ENCODE measurements at places on chromosomes 5 and 9.

- DNase-seq = no peak
Measured at GRCh38 chr9:104903609-104904008, 24.3 kb downstream of the ABCA1 start.

- no peak for DNase-seq
Measured at GRCh38 chr5:55671975-55672374, 40.1 kb downstream of the SLC38A9 start.

GRCh38 chr9:14369011-14369410 is 55.1 kb upstream of the NFIB start:
- no peak for DNase-seq

GRCh38 chr9:75960551-75960950 is 70.1 kb downstream of the PCSK5 start:
- no peak for DNase-seq

- no peak for DNase-seq
Measured at GRCh38 chr9:89739916-89740315, 135.1 kb downstream of the GADD45G start.

- no peak for DNase-seq
Measured at GRCh38 chr9:113949571-113950078, 73.5 kb downstream of the ZNF618 start.

GRCh38 chr5:83222906-83223305 is 145.6 kb downstream of the XRCC4 start:
- no peak for DNase-seq

DNA sequence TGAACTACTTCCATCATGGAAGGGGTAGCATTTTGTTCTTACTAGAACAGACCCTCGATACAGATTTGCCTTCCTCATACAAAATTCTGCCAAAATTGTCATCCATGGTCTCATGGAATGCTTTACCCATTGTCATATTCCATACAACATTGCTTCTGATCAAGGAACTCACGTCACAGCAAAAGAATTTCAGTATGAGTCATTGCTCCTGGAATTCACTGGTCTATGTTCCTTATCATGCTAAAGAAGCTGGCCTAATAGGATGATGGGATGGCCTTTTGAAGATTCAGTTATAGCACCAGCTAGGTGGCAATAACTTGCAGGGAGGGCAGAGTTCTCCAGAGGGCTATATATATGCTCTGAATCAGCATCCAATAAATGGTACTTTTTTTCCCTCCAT is 18.2 kb upstream of the FNIP1 start:
- no peak for DNase-seq

DNA sequence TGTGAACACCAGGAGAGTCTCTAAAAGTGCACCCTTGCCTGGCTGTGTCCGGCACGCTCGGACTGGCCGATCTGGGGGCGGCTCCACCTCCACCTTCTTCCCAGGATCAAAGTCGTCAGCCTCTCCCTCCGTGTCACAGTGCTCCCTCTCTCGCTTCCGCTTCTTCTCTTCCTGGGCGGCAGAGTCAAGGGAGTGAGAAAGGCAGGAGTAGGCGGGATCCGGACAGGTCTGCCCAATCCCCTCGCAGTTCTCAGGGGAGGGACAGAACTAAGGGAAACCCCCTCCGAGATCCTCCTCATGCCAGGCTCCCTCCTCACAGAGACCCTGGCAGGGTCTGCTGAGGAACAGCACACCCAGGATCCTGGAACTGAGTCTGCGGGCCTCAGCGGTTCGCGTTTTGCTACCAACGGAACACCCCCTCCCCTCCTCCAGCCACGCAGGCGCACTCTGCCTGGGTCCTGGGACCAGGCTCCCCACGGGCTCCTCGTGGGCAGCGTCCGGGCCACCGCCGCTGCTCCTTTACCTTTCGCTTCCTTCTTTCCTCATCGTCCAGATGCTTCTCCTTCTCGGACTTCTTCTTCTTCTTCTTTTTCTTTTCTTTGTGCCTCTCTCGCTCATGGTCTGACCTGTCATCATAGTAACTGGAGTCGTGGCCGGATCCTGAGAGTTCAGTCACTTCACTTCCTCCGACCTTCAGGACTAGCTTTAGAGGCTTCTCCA is 1.3 kb downstream of the BRD9 start:
- DNase-seq = no peak

- DNase-seq = no peak
Measured at GRCh38 chr9:94638335-94639060, 820 bp downstream of the FBP1 start.

DNA sequence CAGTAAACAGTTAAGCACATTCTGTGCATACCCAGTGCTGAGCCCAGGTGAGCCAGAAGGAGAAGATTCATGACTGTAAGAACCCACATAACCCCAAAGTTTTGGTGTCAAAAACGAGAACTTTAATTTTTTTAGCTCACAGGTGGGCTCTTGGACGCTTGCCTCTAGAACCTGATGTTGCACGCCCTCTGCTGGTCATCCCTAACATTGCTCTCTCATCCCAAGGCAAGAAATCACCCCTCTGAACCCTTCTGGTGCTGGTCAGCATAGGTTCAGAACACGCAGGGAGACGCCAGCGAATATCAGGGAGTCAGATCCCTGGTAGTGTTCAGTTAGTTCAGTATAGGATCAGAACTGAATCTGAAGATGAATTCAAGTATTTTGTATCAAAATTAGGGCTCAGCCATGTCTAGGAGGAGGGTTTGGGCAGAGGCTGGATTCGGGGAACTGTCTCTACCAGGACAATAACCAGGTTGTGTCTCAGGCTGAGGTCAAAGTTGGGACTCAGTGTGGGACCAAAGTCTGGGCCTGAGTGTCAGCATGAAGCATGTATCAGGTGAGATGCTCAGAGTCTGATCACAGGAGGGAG is 4.1 kb upstream of the DNAJB5 start:
- no peak for DNase-seq

DNA sequence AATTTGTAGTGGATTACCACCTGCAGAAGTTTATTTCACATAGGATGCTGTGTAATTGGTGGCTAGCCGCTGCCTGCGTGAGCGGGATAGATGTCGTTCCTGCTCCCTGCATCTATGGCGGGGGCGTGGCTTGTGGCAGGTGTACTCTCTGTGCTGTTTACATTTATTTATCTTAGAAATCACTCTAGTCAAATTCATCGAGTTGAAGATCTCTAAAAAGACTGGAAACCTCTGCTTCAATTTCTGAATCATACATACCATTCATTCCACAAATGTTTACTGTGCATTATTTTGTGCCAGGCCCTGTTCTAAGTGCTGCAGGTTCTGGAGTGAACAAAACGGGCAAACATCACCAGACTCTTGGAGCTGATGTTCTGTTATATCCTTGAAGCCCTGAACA is 11.9 kb downstream of the ROPN1L start:
- no peak for DNase-seq

DNA sequence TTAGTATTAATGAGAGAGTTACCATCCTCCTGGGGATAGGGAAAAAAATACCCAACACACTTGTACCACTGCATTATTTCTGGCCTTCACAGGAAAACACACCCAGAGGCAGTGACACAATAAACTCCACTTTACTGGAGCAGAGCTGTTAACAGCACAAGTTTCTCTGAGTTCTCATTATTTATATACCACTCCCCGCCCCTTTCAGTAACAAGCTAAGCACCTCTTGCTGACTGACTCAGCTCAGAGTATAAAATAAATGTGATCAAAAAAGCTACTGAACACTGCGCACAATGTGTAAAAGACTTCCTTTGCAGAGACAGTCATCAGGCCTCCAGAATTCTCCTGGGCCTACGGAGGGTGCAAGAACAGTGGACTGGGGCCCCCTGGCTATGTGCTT is 21.6 kb downstream of the KLF9 start:
- no peak for DNase-seq

- no peak for DNase-seq
Measured at GRCh38 chr5:173793648-173794548, 94.3 kb upstream of the CPEB4 start.

- no peak for DNase-seq
Measured at GRCh38 chr5:8813180-8813579, 732.7 kb downstream of the SEMA5A start.

DNA sequence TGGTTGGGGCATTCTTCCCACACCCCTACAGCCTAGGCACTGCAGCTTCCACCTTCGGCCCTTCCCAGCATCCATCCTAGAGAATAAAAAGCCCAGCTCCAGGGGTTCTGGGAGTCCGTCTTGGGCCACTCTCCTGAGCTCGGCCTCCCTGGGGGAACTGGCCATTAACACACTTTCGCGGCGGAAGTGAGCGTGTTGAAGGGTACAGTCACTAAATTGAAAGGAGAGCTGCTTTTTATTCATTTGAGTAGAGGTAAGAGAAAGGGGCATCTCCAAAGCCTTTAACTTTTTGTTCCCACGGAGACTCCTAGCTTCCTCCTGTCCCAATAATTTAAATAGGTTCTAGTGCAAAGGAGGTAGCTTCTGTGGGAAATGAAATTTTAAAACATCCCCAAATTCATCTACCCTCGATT is 31.0 kb upstream of the NFIB start:
- no peak for DNase-seq

GRCh38 chr5:20958641-20959040 is 970.6 kb upstream of the CDH18 start:
- DNase-seq = no peak

DNA sequence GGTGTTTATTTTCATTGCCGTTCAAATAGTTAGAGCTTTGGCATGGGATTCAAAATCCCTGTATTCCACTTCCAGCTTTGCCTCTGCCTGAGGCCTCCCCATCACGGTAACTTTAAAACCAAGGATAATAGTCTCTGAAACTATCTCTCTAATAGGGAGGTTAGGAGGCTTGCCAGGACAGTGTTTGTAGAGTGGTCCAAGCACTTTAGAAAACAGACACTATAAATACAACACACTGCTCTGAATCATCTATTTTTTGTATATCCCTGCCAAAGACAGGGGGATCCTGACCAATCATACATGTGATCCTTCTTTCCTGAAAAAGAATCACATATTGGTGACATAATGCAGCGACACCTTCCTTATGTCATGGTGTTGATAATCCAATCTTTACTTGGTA is 326.8 kb downstream of the BNC2 start:
- no peak for DNase-seq

- DNase-seq = no peak
Measured at GRCh38 chr9:18855656-18856055, 177.4 kb downstream of the SAXO1 start.

- DNase-seq = no peak
Measured at GRCh38 chr5:139747583-139748504, 47.8 kb upstream of the PSD2 start.

DNA sequence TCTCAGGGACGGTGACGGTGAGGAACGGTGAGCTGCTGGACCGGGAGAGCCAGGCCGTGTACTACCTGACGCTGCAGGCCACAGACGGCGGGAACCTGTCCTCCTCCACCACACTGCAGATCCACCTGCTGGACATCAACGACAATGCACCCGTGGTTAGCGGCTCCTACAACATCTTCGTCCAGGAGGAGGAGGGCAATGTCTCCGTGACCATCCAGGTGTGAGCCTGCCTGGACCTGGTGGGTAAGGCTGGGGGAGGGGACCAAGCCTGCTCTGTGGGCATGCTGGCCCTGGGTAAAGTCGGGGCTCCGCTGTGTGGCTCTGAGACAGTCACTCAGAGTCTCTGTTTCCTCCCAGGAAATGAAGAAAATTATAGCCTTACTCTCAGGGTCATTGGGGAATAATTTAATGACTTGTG is 29.3 kb downstream of the CDHR2 start:
- DNase-seq = no peak

GRCh38 chr5:94347130-94347529 is 271.3 kb downstream of the KIAA0825 start:
- no peak for DNase-seq

DNA sequence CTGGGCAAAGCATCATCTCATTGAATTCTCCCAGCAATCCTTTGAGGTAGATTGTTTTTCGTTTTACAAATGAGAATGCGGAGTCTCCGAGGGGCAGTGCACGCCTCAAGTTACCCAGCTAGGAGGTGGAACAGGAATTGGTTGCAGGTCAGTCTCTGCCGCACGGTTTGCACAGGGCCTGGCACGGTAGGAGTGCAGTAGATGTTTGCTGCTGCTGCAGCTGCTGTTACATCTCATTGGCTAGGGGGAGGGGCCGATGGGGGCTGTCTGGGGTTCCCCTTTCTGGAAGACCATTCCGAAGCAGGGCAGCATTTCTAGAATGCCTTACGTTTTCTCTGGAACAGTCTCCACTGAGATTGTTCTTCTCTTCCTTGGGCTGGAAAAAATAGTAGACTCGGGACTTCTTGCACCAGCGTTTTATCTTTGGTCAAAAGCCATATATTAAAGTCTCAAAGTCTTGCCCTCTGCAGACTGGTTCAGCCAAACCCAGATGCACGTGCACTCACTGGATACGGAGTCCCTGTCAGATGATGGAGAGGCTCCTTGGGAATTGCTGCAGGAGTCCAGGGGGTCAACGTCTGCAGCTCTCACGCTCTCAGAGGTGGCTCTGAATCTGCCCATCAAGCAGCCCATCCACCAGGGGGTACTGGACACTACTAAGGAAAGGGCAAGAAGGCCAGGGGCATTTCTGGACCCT is 1.2 kb downstream of the USP20 start:
- DNase-seq = no peak

- DNase-seq = no peak
Measured at GRCh38 chr5:73290242-73290641, 117.2 kb downstream of the TMEM174 start.

- no peak for DNase-seq
Measured at GRCh38 chr5:173315495-173316338, 12.5 kb downstream of the STC2 start.

- no peak for DNase-seq
Measured at GRCh38 chr9:28101509-28101908, 528.2 kb upstream of the C9orf72 start.

GRCh38 chr9:5416953-5417352 is 20.8 kb downstream of the PLGRKT start:
- DNase-seq = no peak

- no peak for DNase-seq
Measured at GRCh38 chr5:52693280-52693679, 94.4 kb upstream of the ITGA1 start.

- no peak for DNase-seq
Measured at GRCh38 chr5:153879596-153879995, 159.1 kb downstream of the FAM114A2 start.

GRCh38 chr9:31144614-31145013 is 1239.8 kb upstream of the ACO1 start:
- no peak for DNase-seq

GRCh38 chr9:109739760-109740159 is 40.2 kb upstream of the PALM2AKAP2 start:
- no peak for DNase-seq

Measured in stimulated activated CD4-positive, alpha-beta T cell treated with anti-CD3 and anti-CD28 coated beads, TNF-alpha, amount 100 ng/mL, for 1 hour (primary cell).